ENCODE measurements at places on chromosomes 5 and 9.

DNA sequence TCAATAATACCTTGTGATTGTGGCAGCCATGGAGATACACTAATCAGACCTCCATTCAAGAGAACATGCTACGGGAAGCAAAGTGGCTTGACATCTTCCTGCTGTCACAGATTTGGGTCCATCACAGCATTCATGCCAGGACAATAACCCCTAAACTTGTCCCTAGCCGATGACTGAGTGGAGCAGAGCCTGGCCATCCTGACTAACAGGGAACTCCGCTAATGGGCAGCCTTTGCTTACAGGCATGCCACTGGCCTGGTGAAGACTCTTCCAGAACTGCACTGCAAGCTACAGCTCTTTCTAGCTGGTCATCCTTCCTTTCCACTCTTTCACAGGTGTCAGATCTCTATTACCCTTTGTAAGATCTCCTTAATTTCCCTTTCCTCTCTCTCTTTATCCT lies 16.0 kb downstream of the FAM174A start:
- DNase-seq, result no peak

GRCh38 chr5:137101544-137101943 lies 397.6 kb downstream of the SPOCK1 start:
- no peak for DNase-seq

- no peak for DNase-seq
Observed at GRCh38 chr5:138655530-138656190, 80.5 kb upstream of the HSPA9 start.

DNA sequence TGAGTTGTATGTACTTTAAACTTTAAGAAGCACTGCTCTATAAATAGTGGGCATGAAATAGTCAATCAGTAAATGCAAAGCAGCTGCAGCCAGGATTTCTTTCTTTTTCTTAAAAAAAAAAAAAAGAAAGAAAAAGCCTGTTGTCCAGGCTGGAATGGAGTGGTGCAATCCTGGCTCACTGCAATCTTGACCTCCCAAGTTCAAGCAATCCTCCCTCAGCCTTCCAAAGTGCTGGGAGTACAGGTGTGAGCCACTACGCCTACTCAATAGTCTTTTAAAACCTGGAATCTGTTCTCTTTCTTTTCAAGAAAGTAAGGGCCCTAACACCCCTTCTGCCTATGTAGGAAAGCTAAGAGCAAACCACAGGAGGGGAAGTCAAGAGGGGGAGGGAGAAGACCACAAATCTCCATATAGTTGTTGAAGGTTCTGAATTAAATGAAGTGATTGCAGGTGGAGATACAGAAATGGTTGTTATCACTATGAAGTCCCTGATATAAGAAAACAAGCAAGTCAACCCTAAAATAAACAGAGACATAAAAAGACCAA lies 20.6 kb upstream of the TPD52L3 start:
- DNase-seq, result no peak

DNA sequence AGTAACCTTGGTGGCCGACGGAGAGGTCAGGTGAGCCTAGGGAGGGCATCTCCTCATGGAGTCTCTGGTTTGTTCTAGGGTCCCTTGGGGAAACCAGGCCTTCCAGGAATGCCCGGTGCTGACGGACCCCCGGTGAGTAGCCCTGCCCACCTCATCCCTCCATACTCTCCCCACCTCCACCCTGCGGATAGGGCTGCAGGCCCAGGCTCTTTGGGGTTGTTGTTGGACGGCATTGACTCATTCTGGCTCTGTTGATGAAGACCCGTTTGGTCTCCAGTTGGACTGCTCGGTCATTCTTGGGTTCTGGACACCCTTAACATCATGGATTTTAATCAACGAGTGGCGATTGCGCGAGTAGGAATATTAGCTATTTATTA lies 112.3 kb upstream of the FCN2 start:
- DNase-seq, result no peak

- no peak for DNase-seq
Observed at GRCh38 chr5:148747536-148747906, 78.9 kb upstream of the ADRB2 start.

DNA sequence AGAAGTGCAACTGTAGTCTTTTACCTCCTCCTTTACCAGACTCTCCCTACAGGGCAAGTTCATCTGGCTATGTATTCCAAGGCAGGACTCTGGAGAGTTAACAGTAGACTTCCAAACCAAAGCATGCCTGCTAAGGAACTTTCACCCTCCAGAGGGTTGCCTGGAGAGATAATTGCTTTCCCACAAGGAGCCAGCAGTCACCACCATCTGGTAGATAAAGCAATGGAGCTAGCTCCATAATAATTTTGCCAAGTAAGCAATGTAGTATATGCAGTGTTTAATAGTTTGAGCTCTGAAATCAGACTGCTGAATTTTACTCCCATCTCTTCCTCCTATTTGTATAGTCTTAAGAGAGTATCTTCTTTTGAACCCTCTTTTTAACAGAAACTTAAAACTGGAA lies 566.8 kb upstream of the PTGER4 start:
- no peak for DNase-seq

DNA sequence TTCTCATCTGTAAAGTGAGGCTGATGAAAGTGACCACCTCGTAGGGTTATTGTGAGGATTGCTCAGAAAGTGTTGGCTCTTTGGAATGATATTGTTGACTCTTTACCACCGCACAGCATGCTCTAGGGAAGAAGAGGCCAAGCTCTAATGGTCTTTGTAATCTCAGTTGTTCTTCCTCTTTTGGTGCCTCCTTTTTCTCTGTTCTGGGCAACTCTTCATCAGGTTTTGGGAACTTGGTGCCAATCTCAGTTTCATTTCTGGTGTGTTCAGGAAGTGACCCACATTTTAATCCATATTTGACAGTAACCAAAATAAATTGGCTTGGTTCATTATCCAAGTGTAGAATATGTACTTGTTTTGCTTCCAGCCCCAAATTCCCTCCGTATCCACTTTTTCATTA lies 25.1 kb downstream of the ARHGAP26 start:
- no peak for DNase-seq

DNA sequence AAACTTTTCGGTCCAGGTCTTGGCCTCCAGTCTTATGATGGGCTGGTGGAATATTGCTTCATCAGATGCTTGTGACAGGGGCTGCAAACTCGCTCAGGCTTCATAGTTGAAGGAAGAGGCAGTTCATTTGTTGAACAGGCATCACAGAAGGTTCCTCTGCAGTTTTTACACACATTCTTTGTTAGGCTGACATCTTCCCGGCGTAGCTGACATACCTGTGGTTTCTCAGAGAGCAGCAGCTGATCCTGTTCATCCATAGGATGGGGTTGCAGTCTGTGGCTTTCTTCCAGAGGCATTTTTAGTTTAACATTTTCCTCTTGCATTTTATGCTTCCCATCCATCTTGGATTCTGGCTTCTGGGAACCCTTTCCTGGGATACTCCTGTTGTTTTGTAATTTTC lies 1255.2 kb downstream of the EFNA5 start:
- no peak for DNase-seq

DNA sequence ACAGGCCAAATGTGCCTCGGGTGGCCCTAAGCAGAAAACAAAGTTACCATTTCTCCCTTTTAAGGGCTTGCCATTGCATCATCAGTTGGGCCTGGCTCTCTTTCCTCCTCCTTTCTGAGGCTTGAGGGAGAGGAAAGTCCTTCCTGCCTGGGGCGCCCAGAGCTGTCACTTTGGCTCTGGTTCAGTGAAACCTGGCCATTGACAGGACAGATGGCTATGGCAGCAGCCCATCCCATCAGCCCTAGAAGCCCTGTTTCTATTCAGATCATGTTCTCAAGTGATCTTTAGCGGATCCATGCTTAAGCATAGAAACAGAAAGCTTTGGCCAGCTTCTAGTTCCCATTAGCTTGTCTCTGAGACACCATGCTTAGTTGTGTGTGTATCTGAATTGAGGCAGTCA lies 293.4 kb downstream of the YTHDC2 start:
- DNase-seq, result no peak

GRCh38 chr9:33117796-33118195 lies 41.3 kb upstream of the SMU1 start:
- no peak for DNase-seq

DNA sequence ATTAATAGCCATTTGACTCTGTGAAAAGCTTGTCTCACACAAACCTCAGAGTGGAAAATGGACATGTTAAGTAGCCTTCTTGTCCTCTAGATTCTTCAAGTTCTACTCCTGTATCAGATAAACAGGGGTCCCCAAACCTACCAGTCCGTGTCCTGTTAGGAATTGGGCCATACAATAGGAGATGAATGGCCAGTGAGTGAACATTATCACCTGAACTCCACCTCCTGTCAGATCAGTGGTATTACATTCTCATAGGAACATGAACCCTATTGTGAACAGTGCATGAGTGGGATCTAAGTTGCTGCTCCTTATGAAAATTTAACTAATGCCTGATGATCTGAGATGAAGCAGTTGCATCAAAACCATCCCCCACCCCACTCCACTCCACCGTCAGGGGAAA lies 136.3 kb downstream of the TMEM232 start:
- DNase-seq, result no peak

GRCh38 chr9:69474821-69475220 lies 149.8 kb downstream of the ENTREP1 start:
- DNase-seq, result no peak

DNA sequence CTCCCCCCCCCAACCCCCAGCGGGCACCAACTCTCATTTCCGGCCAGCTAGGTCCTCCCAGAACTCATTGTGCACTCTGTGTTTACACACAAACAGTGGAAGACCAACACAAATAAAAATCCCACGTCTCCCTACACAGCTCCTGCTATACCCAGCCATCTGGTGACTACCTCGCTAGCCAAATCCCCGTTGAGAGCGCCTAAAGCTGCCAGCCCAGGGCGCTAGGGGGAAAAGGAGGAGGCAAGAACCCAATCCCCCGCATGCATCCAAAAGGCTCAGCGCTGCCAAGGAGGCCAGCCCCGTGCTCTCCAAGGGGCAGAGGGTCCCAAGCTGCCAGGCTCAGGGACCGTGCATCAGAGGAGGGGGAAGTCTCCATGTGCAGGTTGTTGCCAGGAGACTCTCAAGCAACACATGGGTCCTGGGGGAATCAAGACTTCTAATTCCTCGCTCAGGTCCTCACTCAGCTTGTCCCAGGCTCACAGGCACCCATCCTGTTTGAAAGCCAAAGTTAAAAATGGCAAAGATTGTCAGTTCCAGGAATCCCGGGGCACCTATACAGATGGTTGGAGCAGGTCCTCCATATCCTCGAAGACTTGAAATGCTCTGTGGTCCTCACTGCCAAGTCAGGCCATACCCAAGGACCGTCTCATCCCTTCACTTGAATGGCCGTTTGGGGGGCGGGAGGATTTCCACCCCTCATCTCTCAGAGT lies 2.7 kb downstream of the ASTN2 start:
- no peak for DNase-seq

GRCh38 chr5:83556190-83556589 lies 84.6 kb downstream of the VCAN start:
- no peak for DNase-seq

- no peak for DNase-seq
Observed at GRCh38 chr9:19725970-19726369, 62.9 kb downstream of the SLC24A2 start.

DNA sequence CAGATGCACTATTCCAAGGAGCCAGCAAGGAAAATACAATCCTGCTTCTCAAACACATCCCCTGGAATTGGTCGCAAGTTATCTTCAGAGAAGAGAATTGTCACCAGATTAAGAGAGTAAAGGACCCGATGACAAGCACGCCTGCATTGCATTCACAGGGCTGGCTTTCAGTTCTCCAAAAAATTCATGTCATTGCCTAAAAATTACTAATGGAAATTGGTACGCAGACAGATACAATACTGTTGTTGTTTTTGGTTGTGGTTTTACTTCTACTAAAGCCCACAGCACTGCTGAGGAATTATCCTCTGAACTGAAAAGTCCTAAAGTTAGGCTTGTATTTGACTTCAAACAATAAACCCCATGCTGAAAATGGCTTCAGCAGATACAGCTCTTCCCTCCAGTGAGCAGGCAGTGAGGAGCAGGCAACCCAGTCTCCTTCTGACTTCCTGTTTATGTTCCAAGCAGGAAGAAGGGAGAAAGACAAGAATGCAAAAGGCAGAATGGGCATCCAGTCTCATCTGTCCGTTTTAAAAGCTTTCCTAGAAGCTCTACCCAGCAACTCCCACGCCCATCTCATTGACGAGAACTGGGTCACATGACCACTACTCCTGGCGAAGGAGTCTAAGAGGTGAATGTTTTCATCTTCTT lies 80.6 kb upstream of the ZNF366 start:
- DNase-seq, result no peak

- DNase-seq, result no peak
Observed at GRCh38 chr9:100720922-100721321, 143.0 kb downstream of the CAVIN4 start.

DNA sequence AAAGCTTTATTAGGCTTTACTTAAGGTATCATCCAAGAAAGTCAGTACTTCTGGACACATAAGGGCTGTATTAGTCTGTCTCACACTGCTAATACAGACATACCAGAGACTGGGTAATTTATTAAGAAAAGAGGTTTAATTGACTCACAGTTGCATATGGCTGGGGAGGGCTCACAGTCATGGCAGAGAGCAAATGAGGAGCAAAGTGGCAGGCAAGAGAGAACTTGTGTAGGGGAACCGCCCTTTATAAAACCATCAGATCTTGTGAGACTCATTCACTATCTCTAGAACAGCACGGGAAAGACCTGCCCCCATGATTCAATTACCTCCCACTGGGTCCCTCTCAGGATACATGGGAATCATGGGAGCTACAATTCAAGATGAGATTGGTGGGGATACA lies 49.2 kb upstream of the SLC44A1 start:
- no peak for DNase-seq

DNA sequence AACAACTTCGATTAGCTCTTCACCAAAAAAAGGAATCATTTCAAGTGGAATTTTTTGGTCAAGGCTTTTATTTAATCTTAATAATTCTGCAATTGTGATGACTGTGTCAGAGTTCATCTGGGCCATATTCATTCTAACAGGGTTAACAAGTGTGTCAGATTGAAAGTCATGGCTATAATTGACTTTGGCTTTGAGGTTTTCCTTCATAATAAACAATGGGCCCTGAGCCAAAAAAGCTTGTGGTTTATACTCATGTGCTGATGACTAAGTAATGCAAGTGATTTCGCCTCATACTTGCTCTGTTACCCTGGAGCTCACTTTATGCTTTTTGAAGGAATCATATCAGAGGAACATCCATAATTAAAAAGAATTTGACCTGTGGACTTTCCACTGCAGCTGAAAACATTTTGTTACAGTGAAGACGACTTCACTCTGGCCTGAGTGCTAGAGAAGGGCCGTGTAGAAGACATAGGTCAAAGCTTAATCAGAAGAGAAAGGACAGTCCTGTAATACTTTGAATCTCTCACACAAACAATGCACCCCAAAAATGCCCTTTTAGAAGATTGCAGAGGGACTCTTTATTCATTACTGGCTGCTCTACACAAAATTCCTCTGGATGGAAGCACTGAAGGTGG lies 101.7 kb downstream of the GDNF start:
- no peak for DNase-seq

DNA sequence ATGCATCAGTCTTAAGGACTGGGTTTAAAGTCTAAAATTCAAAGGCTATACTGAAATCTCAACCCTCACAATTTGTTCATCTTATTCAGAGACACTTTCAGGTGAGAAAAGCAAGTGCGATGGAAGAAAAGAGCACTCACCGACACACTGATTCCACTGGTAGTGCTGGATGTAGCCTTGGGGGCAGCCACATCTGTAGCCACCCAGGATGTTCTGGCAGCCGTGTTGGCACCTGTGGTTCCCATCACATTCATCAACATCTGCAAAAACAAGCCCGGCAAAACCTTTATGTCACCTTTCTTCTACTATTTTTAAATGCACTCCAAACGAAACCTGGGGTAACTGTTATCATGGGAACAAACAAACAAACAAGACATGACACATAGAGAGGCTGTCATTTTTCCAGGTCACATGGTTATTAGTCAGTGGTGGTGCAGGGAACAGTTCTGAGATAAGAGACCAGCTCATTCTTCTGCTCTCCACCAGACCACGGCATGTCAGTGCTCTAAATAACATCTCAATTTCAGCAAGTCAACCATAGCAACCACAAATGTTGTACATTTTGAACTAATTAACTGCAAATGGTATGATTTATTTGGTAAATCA lies 188.4 kb downstream of the SLC12A2 start:
- DNase-seq, result no peak

All from activated CD8-positive, alpha-beta memory T cell treated with anti-CD3 and anti-CD28 coated beads, Interleukin-2, amount 50 U/mL, for 4 hours (primary cell).